ENCODE measurements at places on chromosomes 7 and 10. TPM values are rescaled to one million over a fixed set of nuclear protein-coding genes. Genes with fewer than 3 reads are reported as not detected.

- no peak for DNase-seq
Measured at GRCh38 chr7:99380032-99380822, 5.7 kb downstream of the ARPC1B start.

DNA sequence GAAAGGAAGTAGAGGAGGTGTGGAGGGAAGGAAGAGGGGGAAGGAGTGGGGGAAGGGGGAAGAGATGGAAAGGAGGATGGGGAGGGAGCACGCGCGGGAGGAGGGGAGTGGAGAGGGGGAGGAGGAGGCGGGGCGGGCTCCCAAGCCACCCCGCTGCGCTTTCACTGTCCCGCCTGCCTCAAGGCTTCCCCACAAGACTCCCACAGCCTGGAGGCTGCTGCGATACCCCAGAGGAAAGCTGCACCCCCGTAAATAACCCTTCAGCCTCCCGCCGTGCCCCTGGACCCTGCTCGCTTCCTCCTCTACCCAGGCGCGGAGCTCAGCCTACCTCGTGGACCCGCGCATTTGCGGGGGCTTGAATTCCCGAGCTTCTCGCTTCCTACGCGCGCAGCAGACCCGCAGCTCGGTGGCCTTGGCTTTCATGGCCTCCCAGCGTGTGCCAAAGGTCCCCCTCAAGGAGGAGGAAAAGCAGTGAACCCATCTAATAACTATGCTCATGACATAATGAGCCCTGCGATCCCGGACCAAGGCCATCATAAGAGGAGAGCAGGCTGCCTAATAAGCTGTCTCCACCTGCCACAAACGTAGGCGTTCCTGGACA lies at the start of gene C10orf67:
C10orf67 (minus strand) TSS at position 557 of the 601 bp plus-strand sequence; CDS start at position 534, 23 bp downstream.
- no peak for DNase-seq

DNA sequence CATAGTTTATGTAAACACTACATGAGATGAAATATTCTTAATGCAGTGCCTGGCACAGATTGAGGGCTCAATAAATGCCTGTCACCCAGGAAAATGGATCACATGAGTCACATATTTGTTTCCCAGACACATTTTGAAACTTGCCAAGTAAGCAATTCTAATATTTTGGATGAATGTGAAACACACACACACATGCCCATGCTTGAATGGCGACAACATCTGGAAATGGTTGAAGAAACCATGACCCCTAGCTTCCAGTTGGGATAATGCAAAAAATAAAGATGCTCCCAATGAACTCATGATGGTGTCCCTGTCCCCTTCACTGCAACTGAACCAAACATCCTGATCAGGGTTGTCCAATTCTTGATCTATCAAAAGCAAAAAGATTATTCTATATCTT lies 797.3 kb downstream of the XPNPEP1 start:
- DNase-seq = no peak

GRCh38 chr7:89761173-89761572 lies 393.1 kb upstream of the STEAP1 start:
- no peak for DNase-seq

Gene OR2A5
- total RNA-seq = not detected

- DNase-seq = no peak
Measured at GRCh38 chr7:29196191-29196590, 1.6 kb downstream of the CHN2 start.

Gene FAM53B
- 17.0 TPM for total RNA-seq

- DNase-seq = no peak
Measured at GRCh38 chr10:79248341-79249185, 98.7 kb upstream of the PPIF start.

Gene FKBP6
- not detected for total RNA-seq

DNA sequence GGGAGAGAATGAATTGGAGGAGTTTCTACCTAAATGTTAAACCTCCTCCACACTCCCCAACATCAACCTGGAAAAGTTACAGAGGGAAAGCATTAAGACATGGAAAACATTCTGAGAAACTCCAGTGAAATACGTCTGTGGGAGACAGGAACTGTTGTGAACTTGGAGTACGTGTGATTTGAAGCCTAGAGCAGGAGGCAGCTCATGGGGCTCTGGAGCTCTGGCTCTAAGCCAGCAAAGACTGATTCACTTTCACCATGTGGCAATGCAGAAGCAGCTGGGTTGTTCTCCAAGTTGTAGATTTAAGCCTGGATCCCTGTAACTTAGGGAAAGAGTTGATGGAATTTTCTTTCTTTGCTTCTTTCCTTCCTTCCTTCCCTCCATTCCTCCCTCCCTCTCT lies 503.2 kb downstream of the NRG3 start:
- DNase-seq = no peak

GRCh38 chr7:67652937-67653336 lies 656.3 kb downstream of the TYW1 start:
- DNase-seq = no peak

- DNase-seq = no peak
Measured at GRCh38 chr10:50552308-50552707, 71.4 kb downstream of the SGMS1 start.

DNA sequence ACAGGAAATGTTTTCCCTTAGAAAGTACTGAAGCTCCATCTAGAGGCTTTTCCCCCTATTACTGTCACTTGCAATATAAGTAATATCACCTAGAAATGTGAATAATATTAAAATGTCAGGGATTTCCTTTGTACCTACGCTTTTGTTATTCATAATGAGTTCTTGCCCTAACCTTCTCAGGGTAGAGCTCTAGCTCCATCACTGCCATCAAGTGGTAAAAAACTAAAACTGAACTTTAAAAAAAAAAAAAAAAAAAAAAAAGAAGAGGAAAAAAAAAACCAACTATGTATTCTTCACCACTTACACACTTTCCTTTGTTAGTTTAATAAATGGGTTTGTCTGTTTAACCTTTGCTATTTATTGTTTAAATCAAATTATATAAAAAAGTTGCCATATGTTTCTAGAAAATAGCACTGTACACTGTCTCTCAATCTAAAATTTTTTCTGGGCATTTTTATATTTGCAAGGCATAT lies 49.9 kb downstream of the DNAJC1 start:
- DNase-seq = no peak

- no peak for DNase-seq
Measured at GRCh38 chr10:4279655-4280054, 494.6 kb upstream of the KLF6 start.

- no peak for DNase-seq
Measured at GRCh38 chr10:15879058-15879457, 18.8 kb upstream of the MINDY3 start.

DNA sequence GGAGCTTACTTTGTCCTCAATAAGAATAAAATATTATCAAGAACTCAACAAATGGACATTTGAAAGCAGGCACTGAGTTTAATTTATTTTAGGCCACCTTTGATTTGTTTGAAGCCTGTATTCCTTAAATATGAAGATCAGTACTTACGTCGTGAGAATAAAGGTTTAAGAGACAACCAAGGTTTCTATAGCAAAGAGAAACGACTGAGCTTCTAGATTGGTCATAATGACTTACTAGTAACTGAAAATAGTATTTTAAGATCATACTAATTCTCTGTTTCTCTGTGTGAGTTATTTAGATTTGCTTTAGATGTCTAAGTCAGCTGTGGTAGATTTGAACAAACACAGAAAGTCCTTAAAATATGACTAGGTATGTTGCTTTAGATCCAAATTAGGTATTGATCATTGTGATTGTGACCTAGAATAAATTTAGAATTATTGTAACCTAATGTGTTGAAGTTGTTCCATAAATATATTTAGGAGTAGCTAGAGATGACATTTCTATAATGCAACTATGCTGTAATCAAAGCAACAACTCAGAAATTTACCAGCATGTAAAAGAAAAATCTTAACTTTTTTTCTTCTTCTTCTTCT lies 2.4 kb upstream of the GLCCI1 start:
- no peak for DNase-seq

Gene SHH
- 0.08 TPM for total RNA-seq

Gene ANXA8L1
- total RNA-seq = not detected

Gene CFAP43
- not detected for total RNA-seq

DNA sequence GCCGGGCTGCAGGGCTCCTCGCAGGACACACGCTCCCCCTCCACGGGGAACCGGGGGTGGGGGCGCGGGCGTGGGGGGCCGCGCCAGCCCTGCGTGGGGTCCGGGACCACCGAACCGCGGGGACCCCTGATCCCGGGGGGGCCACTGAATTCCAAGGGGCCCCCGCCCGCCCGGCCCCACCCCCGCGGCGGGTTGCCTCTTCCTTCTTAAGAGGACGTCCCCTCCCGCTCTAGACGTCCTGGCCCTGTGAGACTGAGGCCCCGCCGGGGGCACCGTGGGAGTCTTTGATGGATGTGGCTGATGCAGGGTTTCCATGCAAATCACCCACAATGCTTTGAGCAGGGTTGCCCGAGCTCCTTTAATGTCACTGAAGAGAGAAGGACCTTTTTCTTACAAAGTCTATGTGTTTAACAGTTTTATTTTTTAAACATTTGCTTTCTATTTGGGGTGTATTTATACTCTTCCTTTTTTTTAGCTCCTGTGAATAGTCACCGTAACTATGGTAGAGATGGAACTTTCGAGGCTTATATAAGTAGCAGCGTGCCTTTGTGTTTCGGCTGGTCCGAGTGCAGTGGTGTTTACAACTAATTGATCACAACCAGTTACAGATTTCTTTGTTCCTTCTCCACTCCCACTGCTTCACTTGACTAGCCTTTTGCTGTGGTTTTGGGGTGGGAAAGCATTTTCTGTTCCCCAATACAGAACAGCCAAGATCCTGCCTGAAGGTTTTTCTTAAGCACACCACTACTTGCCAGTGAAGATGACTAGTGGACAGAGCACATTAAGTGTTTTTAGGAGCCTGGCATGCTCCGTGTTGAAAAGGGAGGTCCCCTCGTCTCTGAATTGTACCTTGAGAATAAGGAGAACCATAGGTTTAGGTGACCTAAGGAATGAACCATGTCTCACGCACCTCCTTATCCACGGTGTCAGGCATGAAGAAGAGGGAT lies 44.8 kb downstream of the PDIA4 start:
- no peak for DNase-seq

Gene CDC14C
- total RNA-seq = not detected

- no peak for DNase-seq
Measured at GRCh38 chr10:7547206-7547605, 119.6 kb downstream of the ITIH5 start.

- no peak for DNase-seq
Measured at GRCh38 chr10:123134915-123135414, 805 bp upstream of the HMX3 start.

Data from osteocyte (in vitro differentiated cells).